ENCODE measurements at places on chromosomes 7 and 10. TPM values are rescaled to one million over a fixed set of nuclear protein-coding genes. Genes with fewer than 3 reads are reported as not detected.

CRPPA gene
- total RNA-seq, result 0.86 TPM

SPDYE6 gene
- not detected for total RNA-seq

CD36 gene
- 0.26 TPM for total RNA-seq

NAT16 gene
- total RNA-seq, result not detected

GOLGA7B gene
- total RNA-seq, result under 0.01 TPM

FAM200A gene
- 5.4 TPM for total RNA-seq

NPSR1 gene
- total RNA-seq, result not detected

C10orf95 gene
- not detected for total RNA-seq

SPDYE2B gene
- not detected for total RNA-seq

HGF gene
- total RNA-seq, result 5.1 TPM

GHRHR gene
- not detected for total RNA-seq

ACBD7 gene
- 3.1 TPM for total RNA-seq

ADARB2 gene
- total RNA-seq, result not detected

ZNF3 gene
- total RNA-seq, result 21.7 TPM

NOBOX gene
- total RNA-seq, result not detected

ERVW-1 gene
- not detected for total RNA-seq

IFIT1 gene
- 3.8 TPM for total RNA-seq

IQUB gene
- 0.32 TPM for total RNA-seq

DNA sequence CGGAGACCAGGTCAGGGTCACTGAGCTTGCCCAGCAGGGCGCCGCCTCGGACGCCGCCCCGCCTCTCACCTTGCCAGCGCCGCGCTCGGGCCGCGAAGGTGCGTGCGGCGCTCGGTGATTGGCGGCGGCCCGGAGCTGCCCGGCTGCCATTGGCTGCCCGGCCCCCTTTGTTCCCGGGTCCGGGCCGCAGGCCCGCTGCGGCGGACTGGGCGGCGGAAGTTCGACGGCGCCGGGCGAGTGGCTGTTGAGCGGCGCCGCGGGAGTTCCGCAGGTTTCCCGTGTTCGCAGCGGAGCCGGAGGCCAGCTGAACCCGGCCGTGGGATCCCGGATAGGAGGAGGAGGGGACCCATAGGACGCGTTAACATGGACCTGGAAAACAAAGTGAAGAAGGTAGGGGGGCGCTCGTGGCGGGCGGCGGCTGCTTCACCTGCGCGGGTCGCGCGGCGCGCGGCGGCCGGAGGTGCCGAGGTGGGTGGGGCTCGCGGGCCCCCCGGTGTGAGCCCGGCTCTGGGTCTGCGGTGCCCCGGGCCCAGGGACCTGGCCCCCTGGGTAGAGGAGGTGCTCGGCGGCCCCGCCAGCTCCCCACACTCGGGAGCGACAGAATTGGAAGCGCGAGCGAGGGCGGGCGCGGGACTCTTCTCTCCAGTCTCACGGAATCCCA lies at the start of gene TES:
TES (plus strand) TSS at position 195 of the 661 bp plus-strand sequence; CDS start at position 364, 169 bp downstream.
- DNase-seq, result no peak

GRCh38 chr10:113225903-113226302 lies 275.9 kb downstream of the TCF7L2 start:
- DNase-seq, result no peak

GRCh38 chr10:120420421-120420820 lies 36.6 kb upstream of the PLPP4 start:
- no peak for DNase-seq

- DNase-seq, result peak; percentile 43
These were observed 37.4 kb upstream of the EEPD1 start for GRCh38 chr7:36115448-36116321.

DNA sequence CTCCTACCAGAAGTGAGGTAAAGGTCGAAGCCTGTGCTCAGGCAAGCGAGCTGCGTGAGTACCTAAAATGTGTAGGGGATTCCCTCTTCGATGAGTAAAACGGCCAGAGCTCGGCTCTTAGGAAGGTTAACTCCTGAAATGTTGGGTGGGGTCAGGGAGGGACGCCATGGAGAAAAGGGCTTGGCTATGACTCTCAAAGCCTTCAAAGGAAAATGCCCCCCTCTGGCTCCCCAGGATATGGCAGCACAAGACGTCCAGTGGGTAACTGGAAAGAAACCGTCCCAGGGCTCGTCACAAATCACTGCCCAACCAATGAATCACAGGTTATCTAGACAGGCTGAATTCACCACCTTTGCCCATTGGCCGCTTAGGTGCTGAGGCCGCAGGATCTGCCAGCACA lies 58.0 kb downstream of the CALML3 start:
- DNase-seq, result no peak

- DNase-seq, result no peak
These were observed 612 bp upstream of the SLC18A3 start for GRCh38 chr10:49609283-49610113.

- no peak for DNase-seq
These were observed 51.5 kb upstream of the PIP4K2A start for GRCh38 chr10:22765660-22766547.

- DNase-seq, result no peak
These were observed 132.2 kb upstream of the CAV2 start for GRCh38 chr7:116367171-116367813.

DNA sequence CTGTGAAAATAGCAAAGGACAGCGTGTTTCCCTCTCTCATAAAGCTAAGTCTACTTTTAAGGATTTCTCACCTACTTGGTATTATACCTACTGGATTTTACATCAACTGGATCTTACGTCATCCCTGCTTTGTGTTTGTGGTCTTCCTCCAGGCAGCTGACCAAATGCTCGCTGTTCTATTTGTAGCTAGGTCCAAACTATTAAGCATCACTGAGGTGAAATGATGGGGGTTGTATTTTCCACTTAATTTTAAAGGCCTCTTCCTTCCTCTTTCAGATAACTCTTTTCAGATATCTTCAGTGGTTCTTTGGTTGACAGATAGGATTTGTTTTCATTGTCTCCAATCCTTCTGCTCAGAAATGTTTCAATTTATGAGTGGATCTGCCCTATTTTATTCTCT lies 169.7 kb downstream of the RNLS start:
- no peak for DNase-seq

DNA sequence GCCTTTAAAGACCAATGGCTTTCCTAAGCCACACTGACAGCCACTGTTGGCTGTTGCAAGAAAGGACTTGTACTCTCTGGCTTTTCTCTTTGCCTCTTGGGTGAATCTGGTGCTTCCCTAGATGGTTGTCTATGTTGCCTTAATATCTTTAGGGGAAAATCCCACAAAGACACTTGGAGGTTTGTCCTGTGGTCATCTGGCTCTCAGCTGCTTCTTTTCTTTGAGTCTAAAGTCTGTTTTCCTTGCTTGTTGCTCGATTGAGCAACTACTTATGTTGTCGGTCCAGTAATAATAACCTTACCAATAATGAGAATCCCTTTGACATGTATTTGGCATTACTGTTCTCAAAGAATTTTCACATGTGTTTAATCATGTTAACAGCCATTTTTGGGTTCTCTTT lies 537.6 kb downstream of the LRMDA start:
- DNase-seq, result no peak

GRCh38 chr7:34096198-34096651 lies 190.9 kb downstream of the BMPER start:
- DNase-seq, result no peak

- no peak for DNase-seq
These were observed 24.7 kb downstream of the GHRHR start for GRCh38 chr7:30988351-30989005.

GRCh38 chr10:13712837-13713581 lies 126.2 kb downstream of the PRPF18 start:
- DNase-seq, result peak; percentile 91

DNA sequence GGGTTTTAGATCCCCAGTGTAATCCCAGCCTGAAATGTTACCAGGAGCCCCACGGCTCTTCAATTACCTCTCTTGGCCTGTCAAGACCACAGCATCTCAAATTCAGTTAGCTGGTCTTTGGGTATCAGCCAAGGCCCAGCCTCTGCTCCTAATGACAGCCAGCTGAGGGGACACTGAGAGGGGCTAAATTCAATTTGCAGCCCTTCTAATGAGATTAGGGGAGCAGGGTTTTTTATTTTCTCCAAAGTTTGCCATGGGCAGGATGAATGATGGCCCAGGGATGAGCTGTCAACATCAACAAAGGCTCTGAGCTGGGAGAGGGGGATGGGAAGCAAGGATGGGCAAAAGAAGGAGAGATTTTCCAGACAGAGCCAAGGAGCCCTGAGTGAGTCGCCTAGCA lies 116.8 kb upstream of the TBX20 start:
- DNase-seq, result no peak

DNA sequence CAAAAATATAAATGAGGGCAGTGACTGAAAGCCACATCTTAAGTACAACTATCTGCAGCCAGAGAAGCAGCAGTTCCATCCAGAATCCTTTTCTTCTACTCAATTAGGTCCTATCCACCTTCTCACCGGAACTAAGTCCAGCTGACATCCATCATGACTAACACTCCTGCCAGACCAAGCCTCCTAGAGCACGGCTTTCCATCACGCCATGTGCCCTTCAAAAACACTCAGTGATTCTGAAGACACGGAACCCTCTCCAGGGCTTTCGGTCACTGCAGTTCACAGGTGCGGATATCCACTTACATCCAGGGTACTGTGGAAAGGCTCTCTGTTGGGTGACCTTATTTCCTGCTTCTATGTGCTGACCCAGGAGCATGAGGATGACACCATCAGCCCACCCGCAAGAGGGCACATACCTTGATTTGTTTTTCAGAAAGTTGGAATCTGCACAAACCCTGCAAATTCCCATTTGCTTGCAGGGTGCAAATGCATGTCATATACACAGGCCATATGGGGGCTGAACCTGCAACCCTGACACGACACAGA lies 64.3 kb downstream of the FAM171A1 start:
- DNase-seq, result no peak

GRCh38 chr7:151179946-151180345 lies 7.1 kb downstream of the ASB10 start:
- DNase-seq, result no peak

All from pulmonary artery endothelial cell (primary cell).